ENCODE measurements at places on chromosomes 5 and 9.

GRCh38 chr9:124487260-124488182 is 19.7 kb downstream of the NR5A1 start:
- DNase-seq: no peak

DNA sequence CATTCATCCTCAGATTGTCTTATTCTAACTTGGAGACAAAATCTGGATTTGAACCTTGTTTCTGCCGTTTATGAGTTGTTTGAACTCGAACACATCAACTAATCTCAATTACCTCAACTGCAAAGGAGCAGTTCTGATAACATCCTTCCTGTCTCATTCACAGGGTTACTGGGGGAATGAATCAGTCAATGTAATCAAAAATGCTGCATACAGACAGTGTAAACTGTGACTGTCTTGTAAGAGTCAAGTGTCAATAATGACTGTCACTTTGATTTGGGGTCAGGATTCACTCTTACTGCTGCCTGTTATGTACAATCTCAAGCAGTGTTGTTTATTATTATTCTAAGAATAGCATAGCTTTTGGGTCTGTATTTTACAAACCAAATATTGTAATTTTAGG is 273.8 kb downstream of the DOCK8 start:
- DNase-seq: no peak

DNA sequence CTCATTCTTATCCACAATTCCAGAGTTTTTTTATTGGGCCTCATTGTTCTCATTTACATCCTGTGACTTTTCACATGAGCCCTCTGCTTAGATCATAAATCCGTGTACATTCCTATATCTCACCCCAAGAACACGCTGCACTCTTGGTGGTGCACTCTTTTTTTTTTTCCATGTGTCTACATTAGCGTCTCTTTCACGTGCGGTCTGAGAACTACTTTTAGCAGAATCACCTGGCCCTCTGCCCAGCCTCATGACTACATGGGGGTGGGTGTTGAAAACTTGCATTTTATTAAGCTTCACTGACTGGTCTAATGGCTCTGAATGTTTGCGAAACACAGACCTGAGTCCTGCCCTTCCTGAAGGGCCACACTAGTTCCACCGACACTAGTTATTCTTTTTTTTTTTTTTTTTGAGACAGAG is 18.6 kb downstream of the C9orf57 start:
- DNase-seq: peak; percentile 38

- no peak for DNase-seq
Observed at GRCh38 chr5:98144710-98145109, 628.8 kb upstream of the RGMB start.

DNA sequence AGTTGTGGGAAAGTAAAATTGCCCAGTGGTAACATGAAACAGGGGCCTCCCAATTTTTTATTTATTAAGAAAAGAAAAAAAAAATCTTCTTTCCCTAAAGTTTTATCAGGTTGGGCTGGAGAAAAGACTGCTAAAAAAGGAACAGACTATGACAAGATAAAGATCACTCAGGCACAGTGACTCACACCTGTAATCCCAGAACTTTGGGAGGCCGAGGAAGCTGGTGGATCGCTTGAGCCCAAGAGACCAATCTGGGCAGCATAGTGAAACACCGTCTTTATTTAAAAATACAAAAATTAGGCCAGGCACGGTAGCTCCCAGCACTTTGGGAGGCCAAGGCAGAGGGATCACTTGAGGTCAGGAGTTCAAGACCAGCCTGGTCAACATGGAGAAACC is 312.5 kb downstream of the CETN3 start:
- DNase-seq: no peak

DNA sequence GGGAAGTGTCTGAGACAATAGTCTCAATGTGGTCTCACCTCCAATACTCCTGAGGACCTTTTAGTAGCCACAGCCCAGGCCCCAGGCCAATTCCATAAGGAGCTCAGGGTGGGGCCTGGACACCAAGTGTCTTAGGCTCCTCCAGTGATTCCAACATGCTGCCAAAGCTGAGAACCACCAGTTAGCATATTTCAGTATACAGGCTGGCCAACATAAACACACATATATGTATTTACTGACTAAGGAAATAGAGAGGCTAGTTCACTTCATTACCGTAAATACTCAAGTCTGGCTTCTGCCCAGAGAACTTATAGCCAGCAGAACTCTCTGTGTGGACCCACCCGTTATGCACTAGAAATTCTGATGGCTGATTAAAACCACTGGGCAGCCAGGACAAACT is 24.1 kb downstream of the S1PR3 start:
- DNase-seq: no peak

- DNase-seq: no peak
Observed at GRCh38 chr5:168753691-168754254, 174.6 kb upstream of the PANK3 start.

GRCh38 chr5:66717455-66718373 is 121.5 kb downstream of the MAST4 start:
- peak; percentile 40 for DNase-seq

DNA sequence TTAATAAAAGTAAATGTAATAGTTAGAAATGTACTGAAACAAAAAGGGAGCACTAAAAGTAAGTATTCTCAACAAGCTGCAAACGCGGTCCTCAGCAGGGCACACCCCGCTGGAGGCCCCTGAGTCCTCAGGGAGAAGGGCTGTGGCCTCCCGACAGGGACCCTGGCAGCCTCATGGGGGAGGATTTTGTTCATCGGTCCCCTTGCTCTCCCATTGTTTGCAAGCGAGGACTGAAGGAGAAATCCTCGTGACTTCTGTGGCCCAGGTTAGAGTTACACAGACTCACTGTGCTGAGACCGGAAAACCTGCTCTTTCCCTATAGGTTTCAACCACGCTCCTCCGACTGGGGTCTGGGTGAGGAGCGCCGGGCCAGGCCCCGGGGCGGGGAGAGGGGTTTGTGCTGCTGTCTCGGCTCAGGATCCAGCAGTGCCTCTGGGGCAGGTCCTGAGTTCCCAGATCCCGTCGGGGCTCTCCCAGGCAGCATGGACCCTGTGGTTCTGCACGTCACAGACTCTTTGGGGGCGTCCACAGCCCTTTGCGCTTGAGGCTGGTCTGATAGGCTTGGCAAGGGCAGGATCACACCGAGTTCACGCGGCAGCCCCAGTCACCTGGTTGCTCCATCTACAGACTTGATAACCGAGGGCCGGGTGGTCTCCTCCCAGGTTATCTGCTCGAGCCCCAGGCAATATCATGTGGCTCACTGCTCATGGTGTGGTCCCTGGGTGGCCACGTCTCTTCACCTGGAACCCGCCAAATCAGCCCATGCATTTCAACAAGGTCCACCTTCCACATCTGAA is 38.8 kb downstream of the MRPL36 start:
- DNase-seq: no peak

GRCh38 chr9:89659891-89660685 is 55.3 kb downstream of the GADD45G start:
- no peak for DNase-seq

- DNase-seq: no peak
Observed at GRCh38 chr5:37492778-37493555, 113.8 kb downstream of the WDR70 start.

GRCh38 chr9:36018891-36019720 is 17.6 kb upstream of the RECK start:
- DNase-seq: peak; percentile 28

DNA sequence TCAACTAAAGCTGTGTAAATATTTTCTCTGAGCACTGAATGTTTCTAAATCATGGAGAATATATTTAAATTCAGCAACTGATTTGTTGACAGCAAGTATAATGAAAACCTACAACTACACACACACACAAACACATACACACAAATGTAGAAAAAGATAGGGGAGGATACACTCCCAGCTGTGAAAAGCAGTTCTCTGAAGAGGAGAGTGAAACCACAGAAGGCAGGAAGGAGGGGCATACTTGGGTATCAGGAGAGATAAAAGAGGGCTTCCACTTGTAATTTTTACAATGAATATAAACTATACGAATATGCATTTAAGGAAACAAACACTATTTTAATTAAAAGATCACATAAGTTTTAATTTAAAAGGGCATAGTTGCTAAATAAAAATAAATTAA is 227.8 kb upstream of the SLC24A2 start:
- DNase-seq: no peak

DNA sequence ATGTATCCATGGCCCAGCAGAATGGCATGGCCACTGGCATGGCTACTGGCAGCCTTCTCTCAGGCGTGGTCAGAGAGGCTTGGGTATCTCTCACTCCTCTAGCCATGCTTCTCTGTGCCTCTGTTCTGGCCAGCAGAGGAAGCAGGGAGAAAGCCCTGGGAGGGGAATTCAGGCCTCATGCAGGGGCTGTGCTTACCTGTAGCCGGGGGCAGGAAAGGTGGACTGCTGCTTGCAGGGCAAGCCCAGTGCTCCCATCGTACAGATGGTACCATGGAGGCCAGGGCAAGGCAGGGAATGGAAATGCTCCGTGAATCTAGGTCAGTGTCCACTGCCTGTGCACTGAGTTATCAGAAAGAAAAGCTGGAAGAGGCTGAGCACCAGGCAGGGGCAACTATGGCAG is 2.7 kb downstream of the OR13J1 start:
- no peak for DNase-seq

DNA sequence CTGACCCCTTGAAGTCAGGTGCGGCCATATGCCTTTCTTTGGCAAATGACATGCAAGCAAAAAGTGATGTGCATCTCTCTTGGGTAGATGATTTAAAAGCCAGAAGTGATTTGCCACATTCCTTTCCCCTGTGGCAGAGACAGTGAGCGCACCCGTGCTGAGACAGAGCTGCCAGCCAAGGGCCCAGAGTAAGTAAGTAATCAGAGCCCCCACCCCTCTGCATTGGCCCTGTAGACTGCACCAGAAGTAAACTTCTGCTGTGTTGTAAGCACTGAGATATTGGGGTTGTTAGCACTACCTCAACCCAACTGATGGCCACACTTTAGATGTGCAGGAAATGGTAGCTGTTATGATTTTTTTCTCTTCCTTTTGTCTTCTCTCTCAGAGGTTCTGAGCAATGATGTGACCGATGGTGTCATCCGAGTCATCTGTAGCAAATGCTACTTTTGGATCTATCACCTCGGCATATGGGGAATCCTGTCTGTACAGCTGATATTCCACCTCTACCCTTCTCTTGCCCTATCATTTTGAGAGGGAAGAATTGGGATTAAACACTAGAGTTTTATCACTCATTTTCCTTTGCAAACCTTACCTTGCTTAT is 58.0 kb downstream of the DOCK2 start:
- no peak for DNase-seq

DNA sequence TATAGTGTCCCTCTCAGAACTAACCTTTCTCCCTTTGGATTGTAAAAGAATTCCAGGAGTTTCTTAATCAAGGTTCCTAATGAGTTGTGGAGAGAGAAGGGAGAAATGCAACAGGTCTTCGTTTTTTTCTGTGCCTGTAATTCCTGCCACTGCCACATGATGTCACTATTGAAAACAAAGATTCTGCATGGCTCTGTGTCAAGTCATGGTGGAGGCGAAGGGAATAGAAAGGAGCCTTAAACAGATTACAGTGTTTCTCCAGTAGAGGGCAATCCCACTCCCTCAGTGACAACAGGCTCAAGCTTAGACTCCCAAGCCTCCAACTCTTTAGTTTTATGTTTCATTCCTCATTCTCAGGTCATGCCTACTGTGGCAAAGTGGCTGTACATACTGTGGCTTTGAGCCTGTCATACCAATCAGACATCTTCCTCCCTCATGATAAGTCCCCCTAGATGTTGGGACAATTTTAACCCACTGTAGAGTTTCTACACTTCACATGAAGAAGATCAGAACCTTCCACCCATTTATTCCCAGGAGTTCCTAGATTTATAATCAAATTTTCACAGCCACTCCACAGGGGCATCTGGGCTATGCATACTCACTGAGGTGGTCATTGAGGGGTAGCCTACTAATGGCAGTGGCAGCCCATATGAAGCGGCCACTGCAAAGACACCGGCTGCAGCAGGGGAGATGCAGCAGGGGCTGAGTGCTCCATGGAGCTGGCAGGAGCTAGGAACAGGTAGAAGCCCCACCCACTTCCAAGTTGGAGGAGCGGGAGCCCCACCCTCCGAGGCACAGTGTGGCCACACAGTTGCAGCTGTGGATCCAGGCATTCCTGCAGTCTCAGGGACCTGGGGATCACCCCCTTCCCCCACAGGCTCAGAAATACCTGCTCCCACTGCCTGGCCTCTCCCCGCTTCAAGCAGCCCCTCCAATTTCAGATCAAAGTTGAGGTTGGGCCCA is 97.4 kb upstream of the TRIM32 start:
- no peak for DNase-seq

GRCh38 chr9:127876026-127876763 is 1.3 kb downstream of the AK1 start:
- peak; percentile 92 for DNase-seq

DNA sequence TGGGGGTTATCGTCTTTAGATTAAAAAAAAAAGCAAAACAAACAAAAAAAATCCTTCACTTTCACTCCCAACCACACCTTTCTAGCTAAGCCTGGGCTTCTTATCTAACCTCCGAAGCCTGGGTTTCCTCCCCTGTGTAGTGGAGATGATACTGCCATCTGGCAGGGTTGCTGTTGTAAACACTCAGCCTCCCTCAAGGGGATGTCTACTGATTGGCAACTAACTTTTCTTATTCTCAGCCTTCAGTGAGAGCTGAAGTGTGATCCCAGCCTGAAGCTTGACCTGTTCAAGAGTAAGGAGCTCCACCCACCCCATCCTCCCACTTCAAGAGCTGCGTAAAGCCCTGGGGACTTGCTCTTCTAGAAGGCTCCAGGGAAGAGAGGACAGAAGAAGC is 21.5 kb upstream of the WWC1 start:
- DNase-seq: no peak

DNA sequence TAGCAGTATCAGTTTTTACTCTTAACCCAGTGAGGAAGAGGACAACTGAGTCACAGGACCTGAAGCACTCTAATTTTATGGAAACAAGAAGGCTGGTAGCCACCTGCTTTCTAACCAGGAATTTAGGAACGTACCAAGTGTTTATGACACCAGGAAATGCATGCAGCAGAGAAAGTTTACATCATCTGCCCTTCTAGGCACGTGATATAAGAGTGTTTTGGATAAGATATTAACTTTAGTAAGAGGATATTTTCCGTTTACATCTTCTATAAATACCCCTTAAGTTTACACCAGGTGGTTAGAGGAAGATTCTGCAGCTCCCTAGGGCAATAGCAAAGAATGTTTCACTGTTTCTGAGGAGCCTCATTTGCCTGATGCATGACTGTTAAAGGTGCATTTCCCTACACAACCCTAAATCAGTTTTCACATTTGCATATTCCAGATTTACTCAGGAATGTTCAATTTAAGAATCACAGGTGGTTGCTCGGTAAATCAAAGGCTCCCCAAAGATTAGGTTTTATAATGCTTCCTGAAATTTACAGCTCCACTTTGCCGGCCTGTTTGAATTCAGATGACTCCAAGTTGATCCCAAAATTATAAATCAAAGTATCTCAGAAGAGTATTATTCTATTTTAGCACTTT is 1.8 kb downstream of the TSC1 start:
- DNase-seq: no peak

Data from tongue (tissue), 3 donors.